ENCODE measurements at places on chromosomes 3 and 15.

- DNase-seq, result peak; percentile 79
Measured at GRCh38 chr15:31801152-31801551, 229.2 kb upstream of the CHRNA7 start.

- no peak for DNase-seq
Measured at GRCh38 chr3:37291275-37291700, 116.9 kb upstream of the LRRFIP2 start.

- DNase-seq, result peak; percentile 64
Measured at GRCh38 chr15:62472616-62473299, 307.7 kb upstream of the C2CD4B start.

- no peak for DNase-seq
Measured at GRCh38 chr15:91192285-91192684, 92.2 kb downstream of the SV2B start.

DNA sequence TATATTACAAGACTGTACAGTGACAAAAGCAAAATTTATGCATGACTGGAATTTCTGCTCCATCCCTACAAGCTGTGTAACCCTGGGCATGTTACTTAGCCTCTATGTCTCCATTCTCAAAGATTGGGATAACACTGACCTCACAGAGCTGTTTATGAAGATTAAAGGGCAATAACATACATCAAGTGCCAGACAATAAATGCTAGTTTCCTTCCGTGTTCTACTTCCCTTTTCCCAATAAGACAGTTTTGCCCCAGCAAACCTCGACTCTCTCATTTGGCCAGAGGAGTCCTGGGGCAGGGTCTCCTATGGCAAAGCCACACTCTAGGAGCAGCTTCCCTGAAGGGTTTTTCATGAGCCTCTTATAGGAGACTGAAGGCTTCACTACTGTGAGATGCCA, 7.5 kb downstream of the HEXA start:
- no peak for DNase-seq

DNA sequence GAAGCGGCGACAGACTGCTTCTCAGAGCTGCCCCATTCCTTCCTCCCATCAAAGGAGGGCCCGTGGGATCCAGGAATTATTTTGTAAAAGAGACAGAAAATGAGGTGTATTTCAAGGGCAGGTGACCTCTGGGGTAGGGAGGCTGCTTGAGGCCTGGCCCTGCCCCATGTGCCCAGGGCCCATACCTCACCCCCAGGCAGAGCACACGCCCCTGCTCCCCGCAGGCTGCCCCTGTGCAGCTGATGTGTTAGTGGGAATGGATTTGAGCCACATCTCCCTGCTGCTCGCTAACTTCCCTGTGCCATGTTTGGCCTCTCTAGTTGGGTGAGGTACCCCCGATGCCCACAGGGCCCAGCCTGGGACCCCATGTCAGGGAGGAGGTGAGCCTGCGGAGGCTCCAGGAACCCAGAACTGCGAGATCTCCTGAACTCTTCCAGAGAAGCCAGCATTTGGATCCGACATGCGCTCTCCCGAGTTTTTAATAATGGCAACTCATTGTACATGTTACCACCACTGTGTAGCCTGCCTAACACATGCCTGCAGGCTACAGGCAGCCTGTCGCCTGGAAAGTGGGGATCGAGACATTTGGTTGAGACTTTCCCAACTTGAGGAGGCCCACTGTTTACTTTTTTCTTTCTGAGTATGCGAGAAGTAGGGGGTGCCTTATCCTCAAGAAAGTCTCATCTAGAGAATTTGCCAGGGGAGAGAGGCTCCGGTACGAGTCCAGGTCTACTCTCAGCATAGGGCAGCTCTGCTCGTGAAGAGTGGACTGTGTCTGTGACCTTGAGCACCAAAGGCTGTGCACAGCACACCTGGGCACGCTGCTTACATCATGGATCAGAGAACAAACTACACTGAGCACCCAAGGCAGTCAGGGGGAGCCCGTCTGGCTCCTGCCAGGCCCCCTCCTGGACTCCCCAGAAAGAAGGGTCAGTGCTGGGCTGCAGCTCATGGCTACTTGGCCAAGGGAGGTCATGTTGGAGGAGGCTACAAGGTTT, 36.1 kb downstream of the PCSK6 start:
- DNase-seq, result no peak
